ENCODE measurements at places on chromosomes 11 and 22.

GRCh38 chr22:44449061-44449682, 48.9 kb downstream of the RTL6 start:
- no peak for DNase-seq

GRCh38 chr11:10906521-10906920, 48.7 kb upstream of the ZBED5 start:
- DNase-seq: no peak

DNA sequence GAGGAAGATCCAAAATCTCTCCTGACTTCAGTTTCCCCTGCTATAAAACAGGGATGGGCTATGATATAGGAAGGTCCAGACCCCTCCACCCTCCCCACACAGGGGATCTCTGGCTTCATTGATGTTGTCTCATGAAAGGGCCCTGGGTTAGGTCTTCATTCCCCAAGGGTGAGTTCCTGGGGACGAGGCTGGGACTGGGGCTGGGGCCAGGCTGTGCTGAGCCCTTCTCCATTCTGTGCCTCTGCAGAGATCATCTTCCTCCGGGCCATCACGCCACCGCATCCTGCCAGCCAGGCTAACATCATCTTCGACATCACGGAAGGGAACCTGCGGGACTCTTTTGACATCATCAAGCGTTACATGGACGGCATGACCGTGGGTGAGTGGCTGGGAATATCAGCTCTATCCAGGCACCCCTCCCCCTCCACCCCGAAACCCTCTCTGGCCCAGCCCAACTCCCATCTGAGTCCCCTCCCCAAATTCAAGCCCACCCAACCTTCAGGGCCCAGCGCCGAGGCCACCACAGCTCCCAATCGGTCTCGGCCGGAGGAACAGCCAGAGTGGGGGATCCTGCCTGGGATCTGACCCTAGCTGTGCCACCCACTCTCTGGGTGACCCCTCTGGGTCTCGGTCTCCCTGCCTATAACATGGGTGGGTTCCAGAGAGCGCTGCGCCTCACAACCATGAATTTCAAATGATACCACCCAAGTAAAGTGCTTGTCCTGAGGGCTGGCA, 74.2 kb downstream of the FBLN1 start:
- no peak for DNase-seq

DNA sequence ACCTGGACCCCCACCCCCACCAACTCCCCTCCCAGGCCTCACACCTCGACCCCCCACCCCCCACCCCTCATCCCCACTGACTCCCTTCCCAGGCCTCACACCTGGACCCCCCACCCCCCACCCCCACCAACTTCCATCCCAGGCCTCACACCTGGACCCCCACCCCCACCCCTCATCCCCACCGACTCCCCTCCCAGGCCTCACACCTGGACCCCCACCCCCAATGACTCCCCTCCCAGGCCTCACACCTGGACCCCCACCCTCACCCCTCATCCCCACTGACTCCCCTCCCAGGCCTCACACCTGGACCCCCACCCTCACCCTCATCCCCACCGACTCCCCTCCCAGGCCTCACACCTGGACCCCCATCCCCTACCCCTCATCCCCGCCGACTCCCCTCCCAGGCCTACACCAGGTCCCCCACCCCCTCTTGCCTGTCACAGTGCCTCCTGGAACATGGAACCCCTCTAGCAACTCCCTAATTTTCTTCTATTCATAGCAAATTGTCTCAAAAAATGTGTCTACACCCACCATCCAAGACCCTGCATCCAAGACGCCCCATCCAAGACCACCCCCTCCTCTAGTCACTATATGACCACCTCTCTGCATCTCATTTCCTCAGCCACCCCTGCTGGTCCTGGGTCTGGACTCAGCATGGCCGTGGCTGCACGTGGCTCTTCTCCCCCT, 36.9 kb upstream of the BRSK2 start:
- DNase-seq: no peak

GRCh38 chr11:13338019-13338426, 60.4 kb downstream of the BMAL1 start:
- DNase-seq: no peak

- no peak for DNase-seq
These were observed 226.1 kb upstream of the POU2AF2 start for GRCh38 chr11:111019451-111019850.

DNA sequence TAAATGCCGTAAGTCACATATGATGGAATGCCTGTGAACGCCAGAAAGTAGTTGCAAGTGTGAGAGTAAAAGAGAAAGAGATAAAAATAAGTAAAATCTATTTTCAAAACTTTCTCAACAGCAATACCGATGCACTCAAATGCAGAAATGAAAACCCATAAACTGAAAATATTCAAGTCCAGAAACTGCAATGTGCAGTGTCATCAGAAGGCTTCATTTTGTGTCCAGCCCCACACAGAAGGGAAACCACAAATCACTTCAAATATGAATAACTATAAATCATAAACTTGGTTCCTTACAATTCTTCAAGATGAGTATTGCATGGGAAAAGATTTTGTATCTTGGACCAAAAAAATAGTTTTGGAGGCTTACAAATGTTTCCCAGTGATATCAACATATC, 375.2 kb upstream of the ANO5 start:
- no peak for DNase-seq

DNA sequence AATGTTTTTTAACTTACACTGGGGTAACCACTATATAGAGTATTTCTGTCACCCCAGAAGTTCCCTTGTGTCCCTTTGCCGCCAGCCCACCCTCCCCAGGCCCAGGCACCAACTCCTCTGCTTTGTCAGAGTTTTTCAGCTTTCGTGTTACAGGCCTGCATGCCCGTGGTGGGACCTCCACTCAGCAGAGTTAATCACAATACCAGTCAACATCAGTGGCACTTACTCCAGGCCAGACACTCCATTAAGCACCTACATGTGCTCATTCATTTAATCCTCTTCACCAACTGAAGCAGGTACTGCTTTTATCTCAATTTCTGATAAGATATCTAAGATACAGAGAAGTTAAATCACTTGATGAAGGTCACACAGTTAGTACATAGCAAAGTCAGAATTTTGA, 63.3 kb downstream of the LIF start:
- DNase-seq: no peak

DNA sequence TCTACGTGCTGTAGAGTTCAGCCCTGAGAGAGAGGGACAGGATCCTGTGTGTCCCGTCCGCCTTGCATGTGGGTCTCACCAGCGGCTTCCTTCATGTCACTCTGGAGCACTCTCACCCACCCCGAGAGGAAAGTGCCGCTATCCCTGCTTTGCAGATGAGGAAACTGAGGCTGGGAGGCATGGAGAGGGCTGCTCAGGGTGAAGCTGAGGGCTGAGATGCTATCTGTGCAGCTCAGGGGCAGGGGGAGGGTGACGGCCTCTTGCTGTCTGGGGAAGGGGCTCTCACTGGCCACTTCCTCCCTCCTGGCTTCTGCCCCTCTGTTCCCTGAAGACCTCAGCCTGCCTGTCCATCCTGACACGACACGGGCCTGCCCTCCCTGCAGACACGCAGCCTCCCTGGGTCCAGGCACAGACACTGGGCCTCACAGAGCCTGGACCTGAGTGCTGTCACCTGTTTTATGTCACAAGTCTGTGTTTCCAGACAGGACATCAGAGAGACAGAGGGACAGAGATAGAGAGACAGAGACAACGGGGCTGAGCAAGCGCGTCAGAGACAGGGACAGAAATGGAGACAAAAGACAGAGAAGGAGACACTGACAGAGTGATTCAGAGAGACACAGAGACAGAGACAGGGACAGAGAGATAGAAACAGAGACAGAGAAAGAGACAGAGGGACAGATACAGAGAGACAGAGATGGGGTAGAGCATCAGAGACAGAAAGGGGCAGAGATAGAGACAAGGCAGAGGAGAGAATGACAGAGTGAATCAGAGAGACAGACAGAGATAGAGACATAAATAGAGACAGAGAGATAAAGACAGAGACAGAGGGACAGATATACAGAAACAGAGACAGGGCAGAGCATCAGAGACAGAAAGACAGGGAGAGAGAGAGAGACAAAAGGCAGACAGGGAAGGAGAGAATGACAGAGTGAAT, 53.1 kb downstream of the MCM5 start:
- DNase-seq: no peak

- no peak for DNase-seq
These were observed 21.1 kb downstream of the PHLDA2 start for GRCh38 chr11:2908130-2908529.

- no peak for DNase-seq
These were observed 3.8 kb upstream of the CBLIF start for GRCh38 chr11:59849129-59849528.

GRCh38 chr11:132142121-132142520, 771.7 kb downstream of the NTM start:
- no peak for DNase-seq

GRCh38 chr11:2797741-2798361, 87.7 kb downstream of the CDKN1C start:
- no peak for DNase-seq

GRCh38 chr22:37334461-37334858, 52.2 kb downstream of the CYTH4 start:
- no peak for DNase-seq

DNA sequence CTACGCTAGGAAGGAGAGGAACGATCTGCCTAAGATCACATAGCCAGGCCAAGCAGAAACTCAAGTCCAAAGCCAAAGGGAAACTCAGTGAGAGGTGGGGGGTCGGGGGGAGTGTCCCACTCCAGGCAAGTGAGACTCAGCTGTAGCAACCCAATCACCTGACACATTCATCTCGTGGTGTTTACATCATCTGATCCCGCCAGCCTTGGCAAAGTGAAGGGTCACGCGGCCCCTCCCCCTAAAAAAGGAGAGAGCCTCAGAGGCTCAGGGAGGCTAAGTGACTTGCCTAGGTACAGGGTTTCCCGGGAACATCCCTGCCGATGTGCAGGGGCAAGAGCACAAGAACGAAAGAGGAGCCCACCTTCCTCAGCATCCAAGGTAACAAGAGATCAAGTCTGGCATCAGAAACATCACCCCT, 21.5 kb downstream of the MYH9 start:
- DNase-seq: no peak

DNA sequence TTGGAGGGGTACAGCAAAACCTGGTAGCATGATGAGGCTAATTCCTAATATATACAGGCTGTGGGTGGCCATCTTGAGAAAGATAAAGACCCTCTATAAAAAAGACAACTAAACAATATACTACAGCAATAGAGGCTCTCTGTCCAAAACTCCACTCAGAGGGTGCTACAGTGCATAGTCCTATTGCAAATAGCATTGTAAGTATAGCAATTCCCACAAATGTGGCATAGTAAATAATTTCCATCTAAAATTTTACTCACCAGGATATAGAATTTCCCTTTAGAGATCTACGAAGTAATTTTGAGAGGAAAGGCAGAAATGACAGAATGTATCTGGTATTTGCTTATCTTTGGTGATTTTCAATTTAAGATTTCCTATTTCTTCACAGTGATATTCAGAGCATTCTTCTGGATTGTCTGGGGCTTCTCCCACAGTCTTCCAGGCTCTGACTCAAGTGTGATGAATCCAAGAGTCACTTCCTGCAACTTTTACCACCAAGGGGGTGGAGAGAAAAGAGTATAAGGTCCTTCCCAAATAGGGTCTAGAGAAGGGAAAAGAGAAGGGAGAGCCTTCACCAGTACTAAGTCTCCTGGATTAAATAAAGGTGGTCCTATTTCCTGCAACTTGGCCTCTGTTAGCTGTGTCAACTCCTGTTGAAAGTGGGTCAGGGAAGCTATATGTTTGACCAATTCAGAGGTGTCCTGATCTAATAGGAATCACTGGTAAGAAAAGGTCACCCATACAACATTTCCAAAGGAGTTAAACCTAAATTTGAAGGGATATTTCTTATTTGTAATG, 1054.7 kb upstream of the CNTN5 start:
- DNase-seq: no peak

- DNase-seq: no peak
These were observed 419.3 kb upstream of the FAT3 start for GRCh38 chr11:91805293-91805692.

DNA sequence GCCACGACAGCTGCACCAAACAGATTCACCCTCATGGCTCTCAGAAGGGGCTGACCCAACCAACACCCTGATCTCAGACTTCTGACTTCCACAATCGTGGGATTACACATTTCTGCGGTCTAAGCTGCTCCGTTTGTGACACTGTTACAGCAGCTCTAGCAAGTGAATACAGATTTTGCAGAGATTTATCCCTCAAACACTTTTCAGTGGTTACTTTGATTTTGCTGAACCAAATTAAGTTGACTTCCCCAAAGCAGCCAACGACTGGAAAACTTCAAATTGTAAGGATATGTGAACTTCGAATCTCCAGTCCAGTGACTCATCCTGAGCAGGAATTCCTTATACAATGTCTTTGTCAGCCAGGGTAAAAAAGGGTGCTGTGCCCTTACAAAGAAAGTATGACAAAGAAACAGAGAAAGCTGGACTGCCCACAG, 14.8 kb upstream of the INCENP start:
- DNase-seq: no peak

GRCh38 chr22:44340271-44341239, 27.8 kb upstream of the SHISAL1 start:
- no peak for DNase-seq

DNA sequence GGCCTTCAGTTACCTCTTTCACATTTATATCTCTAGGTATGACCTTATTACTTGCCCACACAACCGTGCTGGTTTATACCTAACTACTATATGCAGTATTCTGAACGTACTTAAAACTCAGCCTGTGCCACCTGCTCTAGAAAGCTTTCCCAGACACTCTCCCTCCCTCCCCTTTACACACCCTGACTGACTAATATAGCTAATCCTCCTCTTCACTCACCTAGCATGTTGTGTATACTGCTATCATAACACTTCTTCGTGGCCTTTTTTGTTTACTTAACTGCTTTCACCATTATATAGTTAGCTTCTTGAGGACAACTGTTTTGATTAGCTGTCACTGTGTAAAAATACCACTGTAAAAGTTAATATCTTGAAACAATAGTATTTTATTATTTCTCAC, 23.5 kb downstream of the RNF214 start:
- DNase-seq: no peak

- DNase-seq: no peak
These were observed 784 bp upstream of the SLC43A3 start for GRCh38 chr11:57427727-57428082.

GRCh38 chr11:118314988-118315411, 10.5 kb downstream of the CD3E start:
- no peak for DNase-seq

DNA sequence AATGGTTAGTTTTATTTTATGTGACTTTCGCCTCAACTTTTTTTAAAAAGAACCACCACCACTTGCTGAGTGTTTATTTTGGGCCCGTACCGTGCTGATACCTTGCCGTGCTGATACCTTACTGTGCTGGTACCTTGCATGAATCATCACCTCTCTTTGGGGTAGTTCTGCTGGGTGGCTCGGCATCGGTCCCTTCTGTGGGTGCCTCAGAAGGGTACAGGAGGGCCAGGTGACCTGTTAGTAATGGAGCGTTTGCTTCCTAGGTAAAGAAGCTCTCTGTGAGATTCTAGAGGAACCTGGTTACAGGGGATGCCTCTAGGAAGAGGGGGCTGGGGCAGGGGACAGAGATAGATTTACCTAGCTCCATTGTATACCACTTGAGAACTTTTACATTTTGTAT, 17.1 kb downstream of the TOM1 start:
- DNase-seq: no peak

GRCh38 chr11:31560842-31561476, 51.4 kb downstream of the ELP4 start:
- no peak for DNase-seq

All from NCI-H1048 (cell line).